ENCODE measurements at places on chromosomes 1 and 21.

GRCh38 chr1:43990271-43991199 lies 864 bp upstream of the CCDC24 start:
- no peak for DNase-seq

DNA sequence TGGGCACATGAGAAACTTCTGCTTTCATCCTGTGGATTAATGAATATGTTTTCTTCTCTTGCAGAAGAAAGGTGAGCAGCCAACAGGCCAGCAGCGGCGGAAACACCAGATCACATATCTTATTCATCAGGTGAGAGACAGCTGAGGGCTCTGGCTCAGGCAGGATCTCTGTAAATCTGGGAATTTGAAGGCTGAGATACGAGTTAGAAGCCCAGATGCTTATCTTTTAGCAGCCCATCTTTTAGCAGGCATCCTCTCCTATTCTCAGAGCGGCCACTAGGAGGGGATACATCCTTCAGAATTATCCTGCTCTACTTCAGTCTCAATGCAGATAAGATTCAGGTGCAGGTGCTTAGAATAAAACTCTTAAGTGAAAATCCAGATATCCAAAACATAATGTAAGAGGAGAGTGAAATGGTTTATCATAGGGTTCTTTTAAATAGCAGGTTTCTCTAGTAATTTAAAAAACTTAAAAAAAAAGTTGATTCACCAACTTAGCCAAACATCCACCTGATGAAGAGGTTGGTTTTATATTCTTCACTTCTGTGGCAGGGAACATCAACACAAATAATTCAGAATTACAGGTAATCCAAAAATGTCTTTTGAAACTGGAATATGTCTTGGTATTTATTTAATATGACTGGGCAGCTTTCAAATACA lies 19.3 kb downstream of the SH2D2A start:
- DNase-seq: no peak

DNA sequence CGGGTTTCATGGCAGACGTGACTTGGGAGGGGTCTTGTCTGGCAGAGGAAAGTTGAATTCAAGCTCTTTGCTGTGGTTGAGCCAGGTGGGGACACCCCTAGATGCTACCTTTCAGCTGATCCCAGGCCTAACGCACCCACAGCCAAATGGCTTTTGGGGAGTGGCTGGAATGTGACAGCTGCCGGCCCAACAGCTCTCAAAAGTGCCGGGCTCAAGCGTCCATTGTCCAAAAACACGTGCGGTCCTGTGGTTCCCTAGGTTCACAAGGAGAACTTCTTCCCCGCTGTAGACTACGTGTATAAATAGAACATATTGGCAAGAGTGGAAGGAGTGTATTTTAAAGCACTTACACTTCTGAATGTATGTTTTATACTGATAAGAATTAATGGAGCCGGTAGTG lies 87.1 kb upstream of the ARHGEF16 start:
- no peak for DNase-seq

DNA sequence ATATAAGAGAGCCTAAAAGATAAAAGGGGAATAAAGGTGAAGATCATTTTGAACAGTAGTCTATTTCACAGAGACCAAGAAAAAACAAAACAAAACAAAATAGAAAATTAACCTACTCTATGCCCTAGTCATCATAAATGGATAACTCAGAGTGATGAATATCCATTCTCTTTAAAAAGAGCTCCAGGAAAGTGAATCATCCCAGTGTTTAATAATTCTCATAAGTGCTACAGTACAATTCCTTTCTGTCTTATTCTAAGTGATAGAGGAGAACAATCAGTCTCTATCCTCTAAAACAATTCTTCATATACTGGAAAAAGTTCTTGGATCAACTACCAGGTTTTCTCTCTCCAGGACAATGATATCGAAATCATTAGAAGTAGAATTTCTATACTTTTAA lies 45.8 kb downstream of the GDAP2 start:
- DNase-seq: no peak

DNA sequence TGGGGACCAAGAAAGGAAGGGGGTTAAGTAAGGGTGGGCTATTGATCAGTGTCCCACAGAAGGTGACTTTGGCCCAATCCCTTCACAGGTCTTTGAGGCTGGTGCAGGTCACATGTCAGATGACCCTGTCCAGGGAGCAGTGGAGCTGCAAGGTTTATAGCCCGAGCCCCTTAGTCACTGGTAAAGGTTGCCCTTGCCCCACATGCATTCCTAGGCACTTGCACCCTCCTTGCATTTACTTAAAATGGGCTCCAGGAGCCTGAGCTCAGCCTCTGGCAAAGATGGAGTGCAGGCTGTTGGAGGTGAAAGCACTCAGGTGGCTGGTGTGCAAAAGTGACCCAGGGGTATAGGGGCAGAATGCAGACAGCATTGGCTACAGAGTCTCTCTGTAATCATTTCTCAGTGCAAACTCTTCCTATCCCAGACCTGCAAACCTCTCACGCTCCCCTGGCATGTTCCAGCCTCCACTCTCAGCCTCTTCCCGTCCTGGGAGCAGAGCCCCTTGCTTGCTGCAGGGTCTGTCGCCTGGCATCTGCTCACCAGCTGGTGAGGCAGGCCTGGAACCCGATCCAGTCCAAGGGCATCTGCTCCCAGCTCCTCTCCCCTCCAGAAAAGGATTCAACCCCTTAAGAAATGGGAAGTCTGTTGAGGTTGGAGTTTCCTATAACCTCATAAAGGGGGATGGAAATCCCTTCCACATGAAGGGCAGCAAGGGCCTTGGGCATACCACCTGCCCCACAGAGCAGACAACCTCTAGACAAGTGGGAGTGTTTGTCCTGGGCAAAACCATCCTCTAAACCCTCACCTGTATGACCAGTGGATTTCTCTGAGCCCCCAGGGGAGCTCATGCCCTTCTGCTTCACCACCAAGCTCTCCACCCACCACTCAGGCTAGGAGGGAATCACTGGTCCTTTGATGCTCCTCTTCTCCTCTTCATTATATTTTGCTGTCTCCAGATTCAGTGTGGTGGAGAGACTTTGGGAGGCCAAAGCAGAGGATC lies 23.1 kb upstream of the PTPRF start:
- DNase-seq: no peak

DNA sequence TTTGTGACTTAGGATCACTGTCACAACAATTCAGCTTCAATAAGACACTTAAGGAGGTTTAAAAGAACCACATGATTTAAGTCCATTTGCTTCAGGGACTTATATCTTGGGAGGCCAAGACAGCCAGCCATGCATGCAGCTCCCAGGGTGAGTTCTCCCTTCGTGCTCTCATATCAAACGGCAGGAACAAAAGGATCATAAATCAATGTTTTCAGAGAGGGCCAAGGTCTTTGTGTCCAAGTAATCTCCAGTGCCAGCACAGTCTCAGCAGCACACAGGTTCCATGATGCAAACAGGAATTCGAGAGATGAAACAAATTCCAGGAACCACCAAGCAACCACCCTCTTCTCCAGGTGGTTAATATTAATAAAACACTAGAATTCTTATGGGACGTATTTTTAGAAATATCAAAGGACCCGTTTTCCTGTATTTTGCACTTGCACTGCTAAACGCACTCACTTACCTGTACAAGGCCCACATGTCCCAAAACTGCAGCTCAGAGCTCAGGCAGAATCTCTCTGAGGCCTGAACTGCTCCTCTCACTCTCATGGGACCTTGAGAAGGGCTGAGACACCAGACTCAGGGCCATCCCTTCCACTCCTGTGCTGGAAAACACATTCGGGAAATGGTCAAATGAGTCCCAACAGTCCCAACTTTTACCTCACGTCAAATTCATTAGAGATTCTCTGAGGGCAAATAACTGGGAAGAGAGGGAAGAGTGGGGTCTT lies 100.0 kb upstream of the RAB4A start:
- no peak for DNase-seq

DNA sequence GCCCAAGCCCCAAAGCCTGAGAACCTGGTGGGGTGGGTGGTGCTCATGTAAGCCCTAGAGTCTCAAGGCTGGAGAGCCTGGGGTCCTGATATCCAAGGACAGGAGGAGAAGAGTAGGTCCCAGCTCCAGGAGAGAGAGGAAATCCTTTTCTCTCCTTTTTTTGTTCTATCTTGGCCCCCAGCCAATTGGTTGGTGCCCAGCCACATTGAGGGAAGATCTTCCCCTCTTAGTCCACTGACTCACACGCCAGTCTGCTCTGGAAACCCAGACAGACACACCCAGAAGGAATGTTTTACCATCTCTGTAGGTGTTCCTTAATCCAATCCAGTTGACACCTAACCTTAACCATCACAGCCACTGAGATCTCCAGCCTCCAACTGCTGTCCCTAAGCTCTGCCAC lies 16.2 kb upstream of the LIN9 start:
- DNase-seq: no peak

GRCh38 chr1:185653615-185654014 lies 80.6 kb upstream of the HMCN1 start:
- DNase-seq: no peak

DNA sequence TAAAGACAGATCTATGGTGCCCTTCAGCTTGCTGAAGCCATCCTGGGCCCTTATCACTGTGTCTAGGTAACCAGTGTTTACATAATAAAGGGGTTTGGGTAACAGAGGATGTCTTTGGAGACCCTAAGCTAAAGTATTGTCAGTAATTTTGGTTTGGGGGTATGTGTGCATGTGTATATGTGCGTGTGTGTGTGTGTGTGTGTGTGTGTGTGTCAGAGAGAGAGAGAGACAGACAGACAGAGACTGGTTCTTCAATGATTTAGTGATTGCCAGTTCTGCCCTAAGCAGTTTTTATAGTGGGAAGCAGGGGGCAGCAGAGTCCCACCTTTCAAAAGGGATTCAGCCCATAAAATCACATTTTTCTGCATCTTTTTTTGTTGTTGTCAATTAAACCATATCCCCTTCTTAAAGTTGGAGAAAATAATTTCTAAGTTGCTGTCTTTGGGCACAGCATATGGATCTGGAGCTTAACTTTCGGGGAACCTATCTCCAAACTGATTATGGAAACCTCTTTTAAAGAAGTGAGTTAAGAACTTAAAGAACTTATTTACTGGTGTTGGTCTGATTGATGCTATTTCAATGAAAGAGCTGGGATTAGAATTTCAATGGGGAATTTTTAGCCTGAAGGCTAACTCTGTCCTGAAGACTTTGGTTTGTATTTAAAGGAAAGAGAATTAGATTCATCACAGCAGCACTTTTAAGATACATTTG lies 51.1 kb downstream of the ZNF326 start:
- DNase-seq: peak; percentile 15

DNA sequence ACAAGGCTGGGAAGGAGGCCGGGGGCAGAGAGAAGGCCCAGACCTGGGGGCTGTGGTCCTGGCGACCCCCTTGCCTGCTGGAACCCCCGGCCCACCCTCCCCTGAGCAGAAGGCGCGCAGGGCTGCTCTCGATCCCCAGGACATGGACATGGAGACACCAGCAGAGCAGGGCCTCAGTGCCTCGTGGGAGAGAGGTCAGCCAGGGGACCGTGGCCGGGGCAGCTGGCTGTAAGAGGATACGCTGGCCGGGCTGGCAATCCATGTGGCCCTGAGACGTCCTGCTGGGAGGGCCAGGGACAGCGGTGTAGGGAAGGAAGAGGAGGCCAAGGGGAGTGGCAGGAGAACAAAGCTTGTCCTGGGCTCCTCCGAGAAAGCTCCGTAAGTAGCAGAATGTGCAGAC lies 132.2 kb downstream of the CASZ1 start:
- no peak for DNase-seq

- no peak for DNase-seq
Observed at GRCh38 chr1:64549464-64550239, 79.7 kb downstream of the CACHD1 start.

DNA sequence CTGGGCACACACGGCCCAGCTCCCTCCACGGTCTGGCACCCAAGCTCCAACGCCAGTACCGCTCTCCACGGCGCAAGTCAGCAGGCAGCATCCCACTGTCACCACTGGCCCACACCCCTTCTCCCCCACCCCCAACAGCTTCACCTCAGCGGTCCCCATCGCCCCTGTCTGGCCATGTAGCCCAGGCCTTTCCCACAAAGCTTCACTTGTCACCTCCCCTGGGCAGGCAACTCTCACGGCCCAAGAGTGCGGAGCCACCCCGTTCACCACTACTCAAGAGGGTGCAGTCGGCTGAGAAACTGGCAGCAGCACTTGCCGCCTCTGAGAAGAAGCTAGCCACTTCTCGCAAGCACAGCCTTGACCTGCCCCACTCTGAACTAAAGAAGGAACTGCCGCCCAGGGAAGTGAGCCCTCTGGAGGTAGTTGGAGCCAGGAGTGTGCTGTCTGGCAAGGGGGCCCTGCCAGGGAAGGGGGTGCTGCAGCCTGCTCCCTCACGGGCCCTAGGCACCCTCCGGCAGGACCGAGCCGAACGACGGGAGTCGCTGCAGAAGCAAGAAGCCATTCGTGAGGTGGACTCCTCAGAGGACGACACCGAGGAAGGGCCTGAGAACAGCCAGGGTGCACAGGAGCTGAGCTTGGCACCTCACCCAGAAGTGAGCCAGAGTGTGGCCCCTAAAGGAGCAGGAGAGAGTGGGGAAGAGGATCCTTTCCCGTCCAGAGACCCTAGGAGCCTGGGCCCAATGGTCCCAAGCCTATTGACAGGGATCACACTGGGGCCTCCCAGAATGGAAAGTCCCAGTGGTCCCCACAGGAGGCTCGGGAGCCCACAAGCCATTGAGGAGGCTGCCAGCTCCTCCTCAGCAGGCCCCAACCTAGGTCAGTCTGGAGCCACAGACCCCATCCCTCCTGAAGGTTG lies 97.6 kb downstream of the PIK3R3 start:
- no peak for DNase-seq

DNA sequence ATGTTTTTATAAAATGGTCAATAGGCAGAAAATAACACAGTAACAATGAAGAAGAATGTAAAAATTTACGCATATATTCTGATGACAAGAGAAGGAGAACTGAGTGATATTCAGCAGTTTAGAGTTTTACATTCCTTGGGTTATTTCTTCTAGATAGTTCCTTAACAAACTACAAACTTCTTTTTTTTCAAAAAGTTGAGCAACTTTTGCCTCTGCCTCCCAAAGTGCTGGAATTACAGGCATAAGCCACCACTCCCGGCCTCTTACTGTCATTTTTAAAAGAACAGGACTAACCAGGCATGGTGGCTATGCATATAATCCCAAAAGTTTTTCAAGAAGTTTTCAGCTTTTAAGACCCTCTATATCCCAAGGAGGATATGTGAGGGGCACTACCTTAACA lies 32.9 kb downstream of the ARNT start:
- no peak for DNase-seq

GRCh38 chr1:58695206-58695605 lies 4.7 kb downstream of the MYSM1 start:
- no peak for DNase-seq

DNA sequence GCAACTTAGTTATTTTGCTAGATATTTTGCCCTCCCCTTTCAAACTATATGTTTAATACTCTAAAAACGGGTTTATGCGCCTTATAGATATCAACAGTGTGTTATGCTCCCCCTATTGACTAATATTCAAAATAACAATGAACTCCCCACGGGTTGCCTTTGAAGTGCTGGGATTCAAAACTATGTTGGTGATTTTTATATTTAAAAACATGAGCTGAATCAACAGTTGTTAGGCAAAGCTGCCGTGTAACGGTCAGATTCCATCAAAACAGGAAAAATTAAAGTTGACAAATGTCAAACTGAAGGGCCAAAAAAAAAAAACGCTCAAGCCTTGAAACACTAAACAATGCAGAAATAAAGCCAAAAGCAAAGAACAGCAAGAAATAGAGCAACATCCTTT lies 2.5 kb downstream of the TGFBR3 start:
- no peak for DNase-seq

- DNase-seq: no peak
Observed at GRCh38 chr1:40414331-40414730, 35.9 kb upstream of the ZFP69B start.

- peak; percentile 27 for DNase-seq
Observed at GRCh38 chr1:28640766-28641165, 2.1 kb downstream of the TAF12 start.
